ENCODE measurements at places on chromosomes 11 and 22.

- peak; percentile 68 for DNase-seq
Observed at GRCh38 chr22:36277482-36278291, 24.8 kb downstream of the APOL1 start.

DNA sequence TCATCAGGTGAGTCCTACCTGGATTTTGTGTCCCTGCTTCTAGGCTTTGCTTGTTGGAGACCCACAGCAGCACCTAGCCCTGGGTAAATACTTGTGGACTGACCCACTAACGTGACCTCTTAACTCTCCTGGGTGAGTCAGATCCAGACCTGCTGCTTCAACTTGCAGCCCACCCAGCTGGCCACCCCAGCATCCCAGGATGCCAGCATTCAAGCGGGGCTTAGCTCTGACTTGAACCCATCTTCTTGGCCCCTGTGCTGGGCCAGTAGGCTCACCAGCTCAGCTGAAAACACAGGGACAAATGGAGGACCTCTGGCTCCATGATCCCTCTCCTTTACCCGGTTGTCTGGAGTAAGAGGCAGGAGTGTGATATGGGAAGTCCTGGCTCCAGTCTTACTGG, 33.5 kb downstream of the PARVG start:
- DNase-seq = no peak

DNA sequence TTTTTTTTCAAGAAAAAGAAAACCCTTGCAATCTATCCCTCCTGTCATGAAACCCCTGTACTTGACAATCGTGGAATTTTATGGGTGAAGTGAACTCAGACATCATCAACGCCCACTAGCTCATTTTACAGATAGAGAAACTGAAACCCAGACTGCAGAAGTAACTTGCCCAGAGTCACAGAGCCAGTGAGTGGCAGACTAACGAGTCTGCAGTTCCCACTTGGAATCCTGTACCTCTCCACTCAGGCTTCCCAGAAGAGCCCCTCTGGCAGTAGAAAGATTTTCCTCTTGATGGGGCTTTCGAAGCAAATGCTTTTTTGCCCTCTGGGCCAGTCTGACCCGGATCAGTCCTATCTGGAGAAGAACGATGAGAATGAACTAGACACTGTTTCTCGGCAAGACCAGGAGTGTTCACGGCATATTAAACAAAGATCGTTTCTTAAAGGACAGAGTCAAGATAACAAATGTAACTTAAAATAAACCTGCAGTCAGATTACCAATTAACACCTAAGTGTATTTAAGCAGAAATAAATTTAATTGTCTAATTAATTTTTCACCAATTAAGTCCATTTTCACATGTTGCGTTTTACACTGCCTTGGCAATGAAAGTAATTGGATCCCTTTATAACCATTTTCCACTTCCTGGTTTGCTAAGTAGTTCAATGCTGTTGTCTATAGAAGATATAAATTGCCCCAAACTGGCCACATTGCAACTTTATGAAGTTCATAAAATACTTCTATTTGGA, 61.3 kb upstream of the CREB3L1 start:
- no peak for DNase-seq

- DNase-seq = no peak
Observed at GRCh38 chr11:102824556-102824955, 18.9 kb downstream of the MMP3 start.

DNA sequence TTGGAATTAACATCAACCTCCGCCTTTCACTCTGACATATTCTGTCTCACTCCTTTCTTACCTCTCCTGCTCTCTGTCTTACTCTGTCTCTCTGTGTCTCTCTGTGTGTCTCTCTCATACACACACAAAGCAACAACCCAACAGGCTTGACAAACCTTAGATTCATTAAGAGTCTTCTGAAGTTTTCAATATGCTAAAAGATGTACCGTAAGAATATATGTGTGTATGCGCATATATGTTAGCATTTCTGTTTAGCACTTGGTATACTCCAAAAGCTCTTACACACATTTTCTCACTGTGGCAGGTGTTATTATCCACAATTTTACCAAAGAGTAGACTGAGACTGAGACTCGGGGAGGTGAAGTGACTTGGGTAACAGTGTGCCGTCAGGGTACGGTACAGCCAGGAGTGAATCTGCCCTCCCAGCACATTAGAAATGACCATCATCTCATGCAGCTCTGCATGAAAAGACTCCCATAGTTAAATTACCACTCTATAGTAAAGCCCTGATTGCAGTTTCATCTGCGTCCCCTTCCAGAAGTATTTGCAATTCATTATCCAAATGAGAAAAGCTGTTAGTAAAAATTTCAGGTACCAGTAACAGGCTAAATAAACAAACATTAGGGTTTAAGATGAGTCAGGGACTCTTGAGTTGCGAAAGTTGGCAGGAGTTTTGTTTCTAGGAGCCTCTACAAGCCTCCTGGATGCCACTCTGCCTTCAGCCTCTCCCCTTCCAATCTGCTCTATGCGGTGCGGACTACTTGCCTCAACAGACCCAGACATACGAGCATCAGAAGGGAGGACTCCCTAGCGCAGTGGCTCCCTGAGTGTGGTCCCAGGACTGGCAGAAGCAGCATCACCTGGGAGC, 195.2 kb upstream of the TMEM45B start:
- no peak for DNase-seq

DNA sequence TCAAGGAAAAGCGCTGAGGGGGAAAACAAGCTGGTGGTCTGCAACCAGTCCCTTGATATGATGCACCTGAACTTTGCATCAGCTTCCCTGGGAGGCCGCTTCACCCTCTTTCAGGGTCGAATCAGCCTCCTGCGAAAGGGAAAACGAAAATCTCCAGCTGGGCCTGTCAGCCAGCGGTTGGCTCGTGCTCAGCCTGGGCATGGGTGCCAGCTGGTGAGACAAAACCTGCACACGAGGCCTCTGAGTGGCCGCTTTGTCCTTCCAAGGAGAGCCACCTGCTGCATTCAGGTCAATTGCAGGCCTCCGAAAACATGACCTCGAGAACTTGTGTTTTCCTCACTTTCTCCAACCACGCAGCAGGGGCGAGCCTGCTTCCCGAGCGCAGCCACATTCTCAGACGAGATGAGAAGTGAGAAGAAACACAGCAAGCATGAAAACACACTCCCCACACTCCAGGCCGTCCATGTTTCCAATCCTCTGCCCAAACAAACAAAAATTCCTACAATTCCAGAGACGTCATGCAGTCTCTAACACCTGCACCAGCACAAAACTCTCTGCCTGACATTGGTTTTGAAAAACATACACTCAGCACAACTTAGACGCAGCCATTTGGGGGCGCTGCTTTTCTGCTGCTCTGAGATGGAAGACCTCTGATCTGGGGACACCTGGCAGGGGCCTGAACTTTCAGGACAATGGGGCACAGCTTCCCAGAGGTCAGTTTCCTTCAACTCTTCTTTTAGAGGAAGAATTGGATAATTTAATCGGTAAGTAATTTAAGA, 77.1 kb downstream of the DHCR7 start:
- DNase-seq = no peak

- no peak for DNase-seq
Observed at GRCh38 chr22:49108636-49109315, 718.9 kb downstream of the BRD1 start.

Measured in dermis microvascular lymphatic vessel endothelial cell (primary cell).